ENCODE measurements at places on chromosomes 2 and 18.

GRCh38 chr2:61055557-61055956, 10.1 kb upstream of the SANBR start:
- DNase-seq: no peak

DNA sequence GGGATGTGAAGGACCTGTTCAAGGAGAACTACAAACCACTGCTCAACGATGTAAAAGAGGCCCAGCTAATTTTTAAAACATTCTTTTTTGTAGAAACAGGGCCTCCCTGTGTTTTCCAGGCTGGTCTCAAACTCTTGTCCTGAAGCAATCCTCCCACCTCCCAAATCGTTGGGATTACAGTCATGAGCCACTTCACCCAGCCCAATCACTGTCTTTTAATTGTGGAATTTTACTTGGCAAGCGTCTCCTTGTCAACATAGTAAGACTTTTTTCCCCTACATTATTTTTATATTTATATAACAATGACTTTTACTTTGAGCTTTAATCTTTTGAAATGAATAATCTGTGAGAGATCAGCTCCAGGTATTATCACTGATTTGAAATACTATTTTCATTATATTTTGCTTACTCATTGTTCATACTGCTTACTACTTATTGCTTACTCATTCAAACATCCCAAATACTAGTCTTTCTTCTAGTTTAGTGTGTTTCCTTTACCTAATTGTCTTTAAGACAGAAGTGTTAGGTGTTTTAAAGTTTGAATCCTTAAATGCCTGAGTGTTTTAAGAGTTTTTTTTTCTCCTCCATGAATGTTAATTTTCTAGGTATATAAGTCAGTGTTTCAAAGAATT, 48.9 kb downstream of the PTPN4 start:
- DNase-seq: no peak

DNA sequence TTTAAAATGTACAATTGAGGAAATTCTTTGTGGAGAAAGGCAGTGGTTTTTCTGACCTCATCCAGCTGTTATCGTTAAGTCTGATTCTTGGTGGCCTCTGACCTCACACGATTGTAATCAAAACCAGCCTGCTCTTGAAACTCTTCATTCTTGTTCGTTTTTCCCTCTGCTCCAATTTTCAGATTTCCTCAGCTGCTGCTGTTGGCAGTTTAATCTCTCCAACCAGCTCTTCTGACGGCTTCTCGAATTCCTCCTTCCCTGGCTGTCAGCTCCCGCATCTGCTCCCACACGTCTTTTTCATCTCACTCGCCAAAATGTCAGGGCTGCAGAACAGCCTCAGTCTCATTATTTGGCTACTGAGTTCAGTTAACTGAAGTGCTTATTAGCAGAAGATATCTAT, 136.1 kb downstream of the DCDC2C start:
- DNase-seq: no peak

DNA sequence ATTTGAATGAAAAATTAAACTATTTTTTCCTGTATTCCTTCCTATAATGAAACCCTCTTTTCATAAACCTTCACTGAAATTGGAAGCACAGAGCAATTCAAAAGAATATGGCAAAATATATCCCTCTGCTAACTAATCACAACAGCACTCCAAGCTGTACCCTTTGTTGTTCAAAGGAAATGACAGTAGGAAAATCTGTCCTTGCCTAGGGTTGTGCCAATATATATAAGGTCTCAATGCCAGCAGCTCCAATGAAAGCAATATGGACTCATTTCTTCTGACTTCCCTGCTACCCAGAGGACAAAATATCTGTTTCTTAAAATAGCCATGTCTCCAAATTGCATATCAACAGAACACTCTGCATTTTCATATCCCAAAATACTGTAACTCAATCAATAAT, 373.9 kb upstream of the MC4R start:
- no peak for DNase-seq

DNA sequence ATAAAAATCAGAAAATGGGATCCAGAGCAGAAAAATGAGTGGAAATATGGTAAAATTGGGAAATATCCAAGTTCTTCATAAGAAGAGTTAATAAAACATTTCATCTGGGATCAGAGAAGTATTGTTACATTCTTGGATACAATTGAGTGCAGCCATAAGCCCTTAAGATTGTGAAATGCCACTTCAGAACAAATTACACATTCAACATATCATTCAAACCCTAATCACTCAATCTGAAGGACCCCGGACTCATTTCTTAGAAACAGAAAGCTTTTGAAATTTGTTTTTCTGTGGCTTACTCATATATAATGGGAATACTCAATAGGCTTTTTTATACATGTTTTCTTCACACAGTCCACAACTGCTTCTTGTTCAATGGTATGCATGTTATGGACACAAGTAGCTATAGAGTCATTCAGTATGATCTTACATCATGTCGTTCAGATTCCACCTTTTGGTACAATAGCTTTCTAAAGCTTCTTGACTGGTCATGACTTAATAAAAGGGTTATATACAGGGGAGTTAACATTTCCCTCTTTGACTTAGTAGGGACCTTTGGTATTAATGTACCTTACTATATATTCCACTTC, 39.9 kb downstream of the SCN7A start:
- no peak for DNase-seq

- no peak for DNase-seq
Measured at GRCh38 chr2:226515344-226516055, 284.1 kb downstream of the IRS1 start.

- DNase-seq: no peak
Measured at GRCh38 chr2:73716543-73717250, 20.4 kb downstream of the TPRKB start.

DNA sequence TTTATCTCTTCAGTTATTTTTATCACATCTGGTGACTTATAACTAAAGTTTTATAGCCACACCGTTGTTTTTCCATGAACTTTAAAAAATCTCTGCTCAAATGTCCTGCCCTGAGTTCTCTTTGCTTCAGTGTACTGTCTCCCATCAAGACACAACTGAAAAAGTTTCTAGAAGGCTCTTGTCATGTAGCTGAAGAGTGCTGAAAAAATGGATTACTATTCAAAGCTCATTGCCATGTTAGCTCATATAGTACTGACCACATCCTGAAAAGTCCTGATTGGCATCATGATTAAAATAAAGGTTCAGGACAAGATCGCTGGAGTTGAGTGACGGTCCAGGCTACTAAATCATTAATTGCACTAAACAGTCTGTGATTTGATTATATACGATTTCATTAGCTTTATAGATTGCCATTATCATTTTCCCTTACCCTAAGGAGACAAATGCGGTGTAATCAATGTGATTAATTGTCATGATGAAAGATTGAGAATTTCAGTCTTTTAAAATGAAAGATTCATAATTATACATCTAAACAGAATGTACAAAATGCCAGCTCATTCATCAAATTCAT, 62.2 kb downstream of the MFSD6 start:
- no peak for DNase-seq

- DNase-seq: no peak
Measured at GRCh38 chr18:75267643-75268363, 57.2 kb downstream of the TSHZ1 start.

DNA sequence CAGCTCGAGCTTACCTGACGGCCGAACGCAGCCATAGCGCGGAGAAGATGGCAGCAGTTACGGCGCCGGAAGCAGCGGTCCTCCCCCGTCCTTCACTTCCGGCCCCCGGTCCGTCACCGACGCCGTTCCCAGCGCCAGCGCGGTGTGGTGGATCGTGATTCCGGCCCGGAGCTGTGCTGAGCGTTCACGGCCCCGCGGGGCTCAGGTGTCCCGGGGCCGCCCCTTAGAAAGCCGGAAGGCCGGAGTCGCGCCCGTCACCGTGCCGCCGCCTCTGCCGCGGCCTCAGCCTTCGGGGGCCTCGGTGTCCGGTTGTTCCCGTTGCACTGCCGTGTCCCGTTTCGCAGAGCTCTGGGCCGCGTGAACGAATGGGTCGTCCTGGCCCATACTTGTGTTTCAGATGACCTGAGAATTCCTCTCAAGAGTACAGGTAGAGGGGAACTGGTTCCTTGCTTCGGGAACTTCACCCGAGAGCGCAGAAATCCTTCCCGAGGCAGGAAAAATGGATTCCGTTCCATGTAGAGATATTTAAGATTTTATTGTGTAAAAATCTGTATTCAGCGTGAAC, at the start of gene MTERF4:
Gene MTERF4 (minus strand): TSS at position 49 of the 565 bp plus-strand sequence. CDS start 14 bp downstream, at position 35.
- DNase-seq: no peak

DNA sequence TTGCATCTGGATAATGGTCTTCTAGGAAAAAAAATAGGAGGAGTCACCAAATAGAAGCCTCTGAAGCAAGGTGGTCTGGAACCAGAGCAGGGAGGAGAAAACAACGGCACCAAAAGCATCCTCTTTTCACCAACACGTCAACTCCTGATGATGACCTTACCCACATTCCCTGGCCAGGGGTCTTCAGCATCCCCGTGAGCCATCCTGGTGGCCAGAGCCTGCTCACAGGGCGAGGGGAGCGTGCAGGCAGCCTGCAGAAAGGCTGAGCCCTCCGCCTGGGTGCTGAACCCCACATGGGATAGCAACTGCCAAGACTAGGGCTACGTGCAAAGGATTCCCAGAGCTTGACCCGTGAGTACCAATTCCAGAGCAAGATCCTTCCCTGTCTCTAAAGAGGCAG, 191.0 kb downstream of the NDUFA10 start:
- no peak for DNase-seq

GRCh38 chr2:69203166-69203985, 183.7 kb downstream of the GFPT1 start:
- no peak for DNase-seq

DNA sequence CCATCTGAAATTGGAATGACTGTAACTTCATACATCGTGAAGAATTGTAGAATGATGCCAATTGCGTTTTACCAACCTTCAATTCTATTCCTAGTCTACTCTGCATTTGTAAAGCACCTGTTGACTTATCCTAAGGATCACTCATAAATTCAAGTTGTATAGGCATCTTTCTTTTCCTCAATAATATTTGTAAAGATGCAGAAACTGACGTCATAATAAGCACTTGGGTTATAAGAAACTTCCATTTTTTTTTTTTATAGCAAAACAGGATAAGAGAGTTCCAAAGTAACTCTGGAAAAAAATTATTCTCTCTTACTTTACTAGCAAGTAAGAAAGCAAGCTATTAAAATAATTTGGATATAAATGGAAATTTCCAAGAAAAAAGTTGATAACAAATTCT, 1377.4 kb upstream of the ACVR2A start:
- no peak for DNase-seq

- no peak for DNase-seq
Measured at GRCh38 chr2:144241801-144242200, 278.1 kb downstream of the ZEB2 start.

DNA sequence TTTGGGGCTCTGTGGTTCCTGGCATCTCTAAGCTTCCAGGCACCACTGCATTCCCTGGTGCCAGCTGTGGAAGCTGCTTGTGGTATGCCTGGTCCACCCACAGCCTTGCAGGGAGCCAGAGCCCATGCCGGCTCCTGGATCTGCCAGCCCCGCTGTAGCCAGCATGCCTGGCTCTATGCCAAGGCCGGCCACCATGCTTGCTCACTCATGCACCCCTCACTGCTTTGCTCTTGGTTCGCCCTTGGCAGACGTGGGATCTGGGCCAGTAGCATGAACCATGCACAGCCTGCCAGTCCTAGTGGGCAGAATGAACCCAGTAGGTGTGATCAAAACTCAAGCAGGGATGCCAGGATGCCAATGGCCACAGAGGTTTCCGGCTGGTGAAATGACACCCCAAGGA, 634.2 kb upstream of the TMEFF2 start:
- DNase-seq: no peak

GRCh38 chr2:134670955-134671354, 47.8 kb downstream of the TMEM163 start:
- DNase-seq: no peak

DNA sequence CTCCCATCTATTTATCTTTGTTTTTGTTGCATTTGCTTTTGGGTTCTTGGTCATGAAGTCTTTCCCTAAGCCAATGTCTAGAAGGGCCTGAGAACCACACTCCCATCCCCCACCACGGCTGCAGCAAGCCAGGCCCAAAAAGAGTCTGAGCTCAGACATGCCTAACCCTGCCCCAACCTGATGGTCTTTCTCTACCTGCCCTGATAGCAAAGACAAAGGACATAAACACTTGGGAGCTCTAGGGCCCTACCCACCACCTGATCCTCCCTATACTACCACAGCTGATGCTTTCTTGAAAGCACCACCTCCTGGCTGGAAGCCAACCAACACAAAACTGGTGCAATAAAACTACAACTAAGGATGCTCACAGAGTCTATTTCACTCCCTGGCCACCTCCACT, 233.4 kb downstream of the WDR7 start:
- no peak for DNase-seq

Data from keratinocyte (primary cell).